ENCODE measurements at places on chromosomes 5 and 9.
A peak's percentile ranks its signal among the peaks of the same experiment; 100 is the strongest.

GRCh38 chr5:33223563-33224284 is 217.0 kb upstream of the TARS1 start:
- DNase-seq: no peak

DNA sequence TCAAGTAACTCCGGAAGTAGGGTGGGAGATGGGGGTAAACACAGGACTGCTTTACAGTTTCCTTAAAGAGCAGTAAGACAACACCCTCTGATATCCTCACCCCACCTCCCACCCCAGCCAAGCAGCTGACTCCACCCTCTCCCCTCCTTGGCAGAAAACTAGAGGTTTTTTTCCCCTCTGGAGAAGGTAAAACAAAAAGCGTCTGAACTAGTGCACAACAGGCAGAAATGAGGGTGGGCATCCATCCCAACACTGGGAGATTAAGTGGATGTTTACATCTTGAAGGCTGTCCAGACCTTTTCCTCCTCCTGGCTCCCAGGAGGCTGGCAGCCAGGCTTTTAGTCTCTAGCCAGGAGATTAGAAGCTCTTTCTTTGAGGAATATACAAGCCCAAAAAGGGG is 13.9 kb upstream of the CTNNAL1 start:
- DNase-seq: no peak

DNA sequence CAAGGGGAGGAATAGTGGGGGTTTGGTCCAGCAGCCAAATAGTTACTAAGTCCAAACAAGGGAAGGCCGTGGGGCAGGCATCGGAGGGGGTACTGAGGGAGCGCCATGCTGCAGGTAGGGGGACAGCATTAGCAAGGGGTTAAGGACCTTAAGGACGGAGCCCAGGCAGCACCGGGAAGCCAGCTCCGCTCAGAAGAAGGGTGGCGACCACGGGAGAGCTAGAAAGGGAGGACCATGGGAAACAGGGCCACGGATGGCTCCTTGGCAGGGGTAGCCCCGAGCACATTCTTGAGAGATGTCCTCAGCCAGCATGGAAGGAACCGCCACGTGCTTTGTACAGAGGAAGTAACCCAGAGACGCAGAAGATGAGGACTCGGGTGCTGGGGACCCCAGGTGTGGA is 76.2 kb upstream of the STXBP1 start:
- no peak for DNase-seq

- DNase-seq: no peak
Observed at GRCh38 chr5:191949-192690, 825 bp downstream of the LRRC14B start.

- no peak for DNase-seq
Observed at GRCh38 chr5:8213701-8214240, 344.8 kb downstream of the MTRR start.

GRCh38 chr9:34311499-34312185 is 17.4 kb downstream of the KIF24 start:
- DNase-seq: no peak

DNA sequence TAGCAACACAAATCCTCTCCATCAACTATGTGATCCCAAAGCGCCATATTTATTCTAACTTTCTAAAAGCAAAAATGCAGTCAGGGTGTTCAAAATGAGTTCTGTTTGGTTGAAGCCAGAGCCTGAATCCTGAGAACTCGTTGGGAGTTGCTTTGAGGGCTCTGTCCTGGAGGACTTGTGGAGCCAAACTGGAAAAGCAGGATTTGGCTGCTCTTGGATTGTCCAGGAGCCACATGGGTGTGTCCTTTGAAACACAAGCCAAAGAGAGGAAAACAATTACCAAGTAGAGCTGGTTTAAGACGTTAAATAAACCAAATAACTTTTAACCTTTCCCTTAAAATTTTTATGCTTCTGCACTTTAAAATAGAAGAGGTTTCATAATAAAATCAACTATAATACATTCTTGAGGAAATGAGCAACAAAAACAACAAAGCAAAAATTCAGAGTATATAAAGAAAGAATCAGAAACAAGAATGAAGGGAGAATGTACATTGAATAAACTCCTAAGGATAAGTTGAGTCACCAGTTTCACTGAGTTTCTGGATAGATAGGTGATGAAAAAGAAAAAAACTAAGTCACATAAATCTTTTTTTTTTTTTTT is 13.5 kb downstream of the C5orf46 start:
- no peak for DNase-seq

GRCh38 chr5:144468571-144468970 is 297.9 kb downstream of the KCTD16 start:
- DNase-seq: no peak

DNA sequence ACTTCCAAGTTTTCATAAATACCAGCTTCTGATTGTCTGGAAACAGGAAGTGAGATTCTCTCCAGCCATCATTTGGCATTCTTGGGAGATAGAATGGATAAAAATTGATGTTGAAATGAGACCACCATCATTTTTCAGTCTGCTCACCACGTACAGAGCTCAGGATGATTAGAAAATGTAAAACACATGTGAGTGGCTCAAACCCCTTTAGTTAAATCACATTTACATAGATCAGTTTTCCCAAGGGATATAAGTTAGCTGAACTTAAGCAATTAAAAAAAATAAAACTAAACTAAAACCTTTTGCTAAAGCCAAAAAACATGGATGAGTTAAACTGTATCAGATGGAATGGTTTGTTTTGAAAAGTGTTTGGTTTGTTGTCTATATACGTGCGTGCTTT is 37.1 kb upstream of the GDNF start:
- no peak for DNase-seq

GRCh38 chr9:130444565-130445221 is at the start of gene ASS1:
TSS of gene ASS1 (plus strand) at chr9:130444961. CDS start at chr9:130452229, 7,268 bp downstream.
- DNase-seq: peak; percentile 32

DNA sequence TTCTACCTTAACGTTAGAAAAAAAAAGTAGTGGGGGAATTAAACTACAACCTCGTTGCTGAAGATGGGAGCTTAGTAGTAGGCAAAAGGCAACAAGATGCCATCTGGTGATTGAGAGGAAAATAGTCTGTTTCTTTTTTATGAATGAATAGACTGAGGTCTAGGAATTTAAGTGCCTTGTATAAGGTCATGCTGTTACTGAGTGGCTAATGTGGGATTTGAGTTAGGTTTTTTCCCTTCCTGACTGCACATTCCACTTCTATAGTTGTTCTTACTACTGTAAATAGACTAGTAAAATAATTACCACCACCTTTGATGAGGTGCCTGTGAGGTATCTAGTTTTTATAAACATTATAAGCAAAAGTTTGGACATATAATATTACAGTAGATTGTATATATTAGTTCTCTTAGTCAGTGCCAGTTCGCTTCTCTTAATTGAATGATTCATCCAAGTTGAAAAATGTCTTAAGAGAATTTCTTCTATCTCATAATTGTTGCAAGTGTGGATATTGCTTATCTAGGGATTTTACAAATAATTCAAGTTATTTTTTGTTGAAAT is 19.1 kb downstream of the FSD1L start:
- no peak for DNase-seq

GRCh38 chr9:138102246-138103051 is 224.9 kb downstream of the CACNA1B start:
- DNase-seq: no peak

DNA sequence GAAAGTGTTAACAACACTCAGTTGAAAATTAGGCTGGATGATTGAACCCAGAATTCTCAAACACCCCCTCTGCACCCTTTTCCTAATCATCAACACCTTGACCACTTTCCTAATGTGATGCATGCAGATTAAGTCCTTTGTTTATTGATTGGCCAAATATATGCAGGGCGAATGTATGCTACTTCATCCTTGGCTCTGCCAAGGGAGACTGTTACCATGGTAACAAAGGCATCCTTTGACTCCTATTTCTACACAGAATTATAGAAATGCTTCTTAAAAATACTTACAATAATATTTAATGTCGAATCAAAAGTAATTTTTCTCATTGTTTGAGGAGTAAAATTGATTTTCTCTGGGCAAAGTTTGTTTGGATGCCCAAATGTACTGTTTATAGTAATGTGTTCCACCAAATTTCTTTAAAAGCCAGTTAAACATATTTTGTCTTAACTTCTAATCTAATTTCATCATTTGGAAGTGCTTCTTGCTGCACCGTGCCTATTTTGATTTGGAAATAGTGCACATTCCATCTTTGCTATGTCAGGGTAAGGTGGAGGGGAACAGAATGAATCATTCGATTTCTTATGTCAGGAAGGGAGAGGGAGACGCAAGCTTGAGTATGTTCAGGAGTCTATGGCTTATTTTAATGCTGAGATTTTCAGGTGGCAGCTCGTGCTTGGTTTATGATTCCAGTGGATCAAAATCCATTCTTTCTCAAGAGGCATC is 1384.3 kb upstream of the WWC1 start:
- no peak for DNase-seq

DNA sequence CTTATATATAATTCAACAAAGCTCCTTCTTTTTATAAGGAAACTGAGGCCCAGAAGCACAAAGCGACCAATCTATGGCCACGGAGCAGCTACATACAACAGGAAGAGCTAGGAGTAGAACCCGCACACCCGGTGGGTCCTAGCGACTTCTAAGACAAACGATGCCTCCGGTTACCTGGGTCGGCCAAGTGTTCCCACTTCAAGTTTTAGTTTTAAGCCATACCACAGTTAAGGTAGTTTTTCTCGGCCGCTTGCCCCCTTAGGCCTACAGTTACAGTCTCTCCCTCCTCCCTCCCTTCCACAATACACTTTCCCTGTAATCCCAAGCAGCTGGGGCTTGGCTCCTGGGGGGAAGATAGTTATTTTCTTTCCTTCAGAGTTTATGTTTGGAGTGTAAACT is 533 bp downstream of the SREK1IP1 start:
- no peak for DNase-seq

GRCh38 chr9:1458503-1458902 is 408.3 kb downstream of the DMRT2 start:
- no peak for DNase-seq
